ENCODE measurements at places on chromosomes 2 and 18. TPM values are rescaled to one million over a fixed set of nuclear protein-coding genes. Genes with fewer than 3 reads are reported as not detected.

DNA sequence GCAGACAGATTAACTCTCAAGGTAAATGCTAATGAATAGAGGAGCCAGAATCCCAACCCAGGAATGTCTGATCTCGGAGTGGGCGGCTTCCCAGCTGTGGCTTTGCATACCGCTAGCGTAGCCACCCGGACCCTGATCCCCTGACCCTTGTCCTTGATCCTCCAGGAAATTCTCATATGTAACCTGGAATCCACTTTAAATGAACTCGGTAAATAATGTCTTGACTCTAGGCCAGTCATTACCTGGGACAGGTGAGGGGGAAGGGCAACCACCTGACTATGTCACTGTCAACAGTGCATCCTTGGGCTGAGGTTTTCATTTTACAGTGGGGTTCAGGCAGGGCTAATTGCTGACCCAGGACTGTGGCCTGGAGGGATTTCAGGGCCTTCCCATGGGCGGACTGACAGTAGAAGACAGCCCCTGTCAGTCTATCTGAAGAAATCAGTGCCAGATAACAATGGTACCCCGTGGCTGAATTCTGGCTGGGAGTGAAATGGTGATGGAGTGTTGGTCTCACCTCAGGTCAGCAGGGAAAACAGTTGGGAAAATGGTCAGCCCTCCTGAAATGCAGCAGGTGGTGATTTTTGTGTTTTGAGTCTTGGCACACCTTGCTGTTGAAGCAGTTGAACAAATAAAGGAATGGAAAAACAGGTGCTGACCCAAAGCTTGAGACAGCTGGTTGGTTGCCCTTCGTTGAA lies 9.6 kb downstream of the ACKR3 start:
- DNase-seq = no peak

DNA sequence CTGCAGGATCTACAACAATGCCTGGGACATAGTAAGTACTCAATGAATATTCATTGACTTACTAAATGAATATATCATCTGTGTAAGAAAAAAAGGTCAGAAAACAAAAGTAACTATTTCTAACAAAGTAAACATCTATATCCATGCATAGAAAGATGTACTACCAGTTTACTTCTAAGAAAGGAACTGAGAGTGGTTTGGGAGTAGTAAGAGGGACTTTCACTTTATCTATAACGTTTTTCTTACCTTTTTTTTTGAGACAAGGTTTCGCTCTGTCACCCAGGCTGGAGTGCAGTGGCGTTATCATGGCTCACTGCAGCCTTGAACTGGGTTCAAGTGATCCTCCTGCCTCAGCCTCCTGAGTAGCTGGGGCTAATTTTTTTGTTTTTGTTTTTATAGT lies 25.7 kb downstream of the DHX57 start:
- DNase-seq = no peak

- DNase-seq = no peak
Observed at GRCh38 chr2:24399434-24400206, 39.3 kb upstream of the ITSN2 start.

- DNase-seq = peak; percentile 96
Observed at GRCh38 chr2:31401580-31401979, 13.0 kb downstream of the XDH start.

DNA sequence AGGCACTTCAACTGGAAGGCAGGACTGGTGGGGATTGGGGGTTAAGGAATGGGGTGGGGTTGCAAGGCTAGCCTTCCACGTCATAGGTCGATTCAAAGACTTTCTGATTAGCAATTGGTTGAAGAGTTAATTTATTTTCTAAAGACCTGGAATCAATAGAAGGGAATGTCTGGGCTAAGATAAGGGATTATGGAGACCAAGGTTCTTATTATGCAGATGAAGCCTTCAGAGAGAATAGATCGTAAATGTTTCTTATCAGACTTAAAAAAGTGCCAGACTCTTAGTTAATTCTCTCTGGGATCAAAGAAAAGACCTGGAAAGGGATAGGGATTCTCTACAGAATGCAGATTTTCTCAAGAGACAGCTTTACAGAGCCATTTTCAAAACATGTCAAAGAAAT lies 368.0 kb upstream of the DLGAP1 start:
- no peak for DNase-seq

DNA sequence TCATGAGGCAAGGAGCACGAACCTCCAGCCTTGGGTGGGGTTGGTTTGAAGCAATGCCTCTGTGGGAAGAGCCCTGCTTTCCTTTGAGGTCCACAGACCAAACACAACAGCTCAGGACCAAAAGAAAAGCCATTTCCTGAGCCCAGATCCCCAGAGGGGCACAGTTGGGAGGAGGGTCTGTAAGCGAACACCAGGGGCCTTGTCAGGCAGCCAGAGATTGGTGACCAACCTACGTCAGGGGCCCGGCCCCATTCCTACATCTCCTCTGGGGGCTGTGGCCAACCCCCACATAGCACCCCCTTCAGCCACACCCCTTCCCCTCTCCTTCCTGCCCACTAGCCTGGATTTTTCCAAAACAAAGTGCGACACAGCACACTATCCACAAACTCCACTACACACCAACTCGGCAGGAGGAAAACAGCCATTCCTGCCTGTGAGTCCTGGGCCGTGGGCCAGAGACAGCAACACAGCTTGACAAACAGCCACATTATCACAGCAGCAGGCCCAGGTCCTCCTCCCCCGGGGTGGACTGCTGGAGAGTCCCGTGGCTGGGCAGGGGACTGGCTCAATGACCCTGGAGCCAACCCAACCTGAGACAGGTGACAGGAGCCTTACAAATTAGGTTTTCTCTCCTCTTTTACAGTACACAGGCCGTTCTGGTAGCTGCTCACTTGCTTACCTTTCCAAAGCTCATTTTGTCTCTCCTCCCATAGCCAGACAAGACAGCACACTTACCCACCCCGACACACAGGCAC lies 98.8 kb downstream of the TNS1 start:
- peak; percentile 12 for DNase-seq

GRCh38 chr18:37243741-37244140 lies 321.9 kb downstream of the CELF4 start:
- DNase-seq = no peak

DNA sequence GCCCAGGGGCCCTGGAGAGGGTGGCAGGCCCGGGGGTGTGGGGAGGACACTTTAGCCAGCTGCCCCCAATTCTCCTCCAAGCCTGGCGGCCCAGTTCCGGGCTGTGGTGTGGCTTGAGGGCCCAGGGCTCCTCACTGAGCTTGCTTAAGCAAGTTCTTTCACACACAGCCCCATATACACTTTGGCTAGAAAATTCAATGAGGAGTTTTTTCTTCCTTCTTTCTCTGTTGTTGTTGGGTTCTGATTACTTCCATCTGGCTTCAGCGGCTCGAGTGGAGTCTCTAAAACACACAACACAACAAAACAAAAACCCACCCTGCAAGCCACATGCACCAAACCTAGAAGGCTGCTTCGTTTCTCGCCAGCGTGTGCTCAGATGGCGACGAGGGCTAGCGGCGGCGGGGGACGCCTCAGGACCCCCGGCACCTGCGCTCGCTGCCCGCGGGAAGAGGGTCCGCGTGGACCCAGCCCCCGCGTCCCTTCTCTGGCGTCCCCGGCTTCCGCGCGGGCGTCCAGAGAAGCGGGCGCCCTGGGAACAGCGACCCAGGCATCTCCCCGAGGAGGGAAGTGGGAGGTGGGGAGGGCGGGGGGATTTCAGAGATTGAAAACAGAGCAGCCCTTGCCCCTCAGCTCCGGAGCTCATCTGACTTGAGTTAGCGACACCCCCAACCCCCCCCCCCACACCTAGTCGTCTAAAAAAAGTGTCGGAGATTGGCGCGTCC lies 577 bp upstream of the GLI2 start:
- DNase-seq = no peak

DNA sequence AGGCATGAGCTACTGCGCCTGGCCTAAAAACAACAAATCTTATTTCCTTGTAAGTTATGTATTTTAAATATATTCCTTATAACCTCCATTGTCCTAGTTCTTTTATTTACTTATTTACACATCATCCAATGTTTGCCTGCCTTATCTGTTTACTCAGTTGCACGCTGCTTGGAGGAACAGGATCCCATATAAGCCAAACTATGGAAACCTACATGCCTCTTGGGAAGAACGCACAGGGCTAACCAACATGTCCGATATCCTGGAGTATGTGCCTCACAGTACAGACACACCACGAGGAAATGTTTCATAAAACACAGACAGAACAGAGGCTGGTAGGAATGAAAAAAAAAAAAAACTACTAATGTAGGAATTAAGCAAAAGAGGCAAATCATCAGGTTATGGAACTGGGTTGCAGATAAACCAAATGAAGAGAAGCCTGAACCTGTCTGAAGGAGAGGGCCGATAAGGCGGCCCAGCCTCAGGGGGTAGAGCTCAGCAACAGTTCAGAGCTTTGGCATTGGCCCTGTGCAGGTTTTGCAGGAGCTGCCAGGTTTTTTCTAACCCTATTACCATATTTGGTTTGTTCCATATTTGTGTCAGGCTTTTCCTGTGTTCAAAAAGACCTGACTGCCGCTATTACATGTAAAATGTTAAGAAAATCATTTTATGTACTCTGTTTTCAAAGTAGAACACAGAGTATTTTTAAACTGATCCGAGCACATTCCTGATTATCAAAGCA lies 19.9 kb upstream of the SP3 start:
- no peak for DNase-seq

DNA sequence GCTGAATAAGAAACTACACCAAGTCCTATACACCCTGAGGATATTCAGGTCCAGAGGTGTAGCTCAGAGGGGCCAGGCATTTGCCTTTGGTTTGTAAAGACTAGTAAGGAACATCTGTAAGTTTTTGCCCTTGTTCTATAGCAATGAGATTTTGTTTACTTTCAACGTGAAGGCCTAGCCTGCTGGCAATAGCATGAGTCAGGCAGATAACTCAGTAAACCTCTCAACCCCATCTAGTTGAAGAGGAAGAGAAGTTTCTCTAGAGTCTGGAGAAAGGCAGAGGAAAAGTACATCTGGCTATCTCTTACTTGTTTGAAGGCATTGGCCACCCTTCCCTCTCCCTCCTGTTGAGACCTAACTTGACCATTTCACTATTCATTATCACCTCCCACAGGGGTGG lies 70.3 kb upstream of the ZNF521 start:
- DNase-seq = no peak

GRCh38 chr2:45712570-45712969 lies 61.1 kb downstream of the PRKCE start:
- no peak for DNase-seq

GRCh38 chr2:3762771-3763447 lies 59.5 kb downstream of the DCDC2C start:
- DNase-seq = no peak

PID1 gene
- 6.1 TPM for total RNA-seq

RASGRP3 gene
- 6.7 TPM for total RNA-seq

UGT1A4 gene
- total RNA-seq = not detected

PMAIP1 gene
- 47.8 TPM for total RNA-seq

LMAN1 gene
- total RNA-seq = 107 TPM

PLEKHH2 gene
- 0.51 TPM for total RNA-seq

Data from Daoy (cell line).